ENCODE measurements at places on chromosomes 3 and 15. TPM values are rescaled to one million over a fixed set of nuclear protein-coding genes. Genes with fewer than 3 reads are reported as not detected.

GADL1 gene
- polyA plus RNA-seq: 3.1 TPM

- DNase-seq: no peak
These were observed 105.0 kb downstream of the LRRK1 start for GRCh38 chr15:101024073-101024695.

GRCh38 chr3:43194490-43195114 lies 88.7 kb upstream of the POMGNT2 start:
- DNase-seq: no peak

DNA sequence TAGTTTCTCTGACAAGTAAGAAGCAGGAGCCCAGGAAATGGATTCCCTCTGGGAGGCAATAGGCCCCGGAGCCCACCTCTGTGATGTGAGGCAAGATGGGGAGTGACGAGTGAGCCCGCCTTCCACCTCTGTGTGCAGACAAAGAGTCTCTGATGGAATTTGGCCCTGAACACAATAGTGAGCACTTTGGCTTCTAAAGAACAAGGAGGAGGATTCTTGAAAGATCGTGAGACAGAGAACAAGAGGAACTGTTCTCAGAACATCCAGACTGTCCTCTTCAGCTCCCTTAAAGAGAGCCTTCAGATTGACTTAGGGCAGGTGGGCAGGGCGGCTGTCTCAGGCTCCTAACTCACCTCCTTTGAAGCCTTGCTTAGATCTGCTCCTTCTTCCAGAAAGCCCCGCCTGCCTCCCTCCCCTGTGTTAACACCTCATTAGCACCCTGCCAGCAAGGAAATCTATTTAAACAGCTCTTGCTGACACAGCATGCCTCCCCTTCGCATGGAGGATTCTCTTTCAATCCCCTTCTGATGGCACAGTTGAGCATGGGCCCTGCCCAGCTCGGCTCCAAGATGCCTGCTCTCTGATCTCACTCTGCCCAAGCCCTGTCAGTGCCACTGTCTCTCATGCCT lies 430.3 kb downstream of the NTRK3 start:
- DNase-seq: no peak

LRIG1 gene
- polyA plus RNA-seq: 27.7 TPM

- DNase-seq: no peak
These were observed 59.6 kb upstream of the TSC22D2 start for GRCh38 chr3:150348500-150348899.

Data from left renal cortex interstitium (tissue), 4 donors.